ENCODE measurements at places on chromosomes 4 and X. TPM values are rescaled to one million over a fixed set of nuclear protein-coding genes. Genes with fewer than 3 reads are reported as not detected.

DNA sequence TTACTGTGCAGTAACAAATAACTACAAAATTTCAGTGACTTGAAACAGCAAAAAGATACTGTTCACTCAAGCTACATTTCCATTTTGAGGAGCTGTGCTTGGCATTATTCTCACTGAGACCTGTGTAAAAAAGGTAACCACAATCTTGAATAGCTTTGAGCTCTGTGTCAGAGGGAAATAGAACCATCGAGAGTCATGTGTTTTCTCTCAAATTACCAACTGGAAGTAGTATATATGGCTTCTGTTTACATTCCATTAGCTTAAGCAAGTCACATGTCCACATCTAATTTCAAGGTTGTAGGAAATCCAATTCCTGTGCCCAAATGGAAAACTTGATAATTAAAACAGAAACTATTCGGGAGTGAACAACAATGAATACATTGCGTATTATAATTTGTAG is 82.9 kb upstream of the BANK1 start:
- no peak for DNase-seq

Gene DRD5
- polyA plus RNA-seq, result not detected

Gene NWD2
- not detected for polyA plus RNA-seq

GRCh38 chr4:184439856-184440594 is 34.3 kb downstream of the IRF2 start:
- DNase-seq, result no peak

DNA sequence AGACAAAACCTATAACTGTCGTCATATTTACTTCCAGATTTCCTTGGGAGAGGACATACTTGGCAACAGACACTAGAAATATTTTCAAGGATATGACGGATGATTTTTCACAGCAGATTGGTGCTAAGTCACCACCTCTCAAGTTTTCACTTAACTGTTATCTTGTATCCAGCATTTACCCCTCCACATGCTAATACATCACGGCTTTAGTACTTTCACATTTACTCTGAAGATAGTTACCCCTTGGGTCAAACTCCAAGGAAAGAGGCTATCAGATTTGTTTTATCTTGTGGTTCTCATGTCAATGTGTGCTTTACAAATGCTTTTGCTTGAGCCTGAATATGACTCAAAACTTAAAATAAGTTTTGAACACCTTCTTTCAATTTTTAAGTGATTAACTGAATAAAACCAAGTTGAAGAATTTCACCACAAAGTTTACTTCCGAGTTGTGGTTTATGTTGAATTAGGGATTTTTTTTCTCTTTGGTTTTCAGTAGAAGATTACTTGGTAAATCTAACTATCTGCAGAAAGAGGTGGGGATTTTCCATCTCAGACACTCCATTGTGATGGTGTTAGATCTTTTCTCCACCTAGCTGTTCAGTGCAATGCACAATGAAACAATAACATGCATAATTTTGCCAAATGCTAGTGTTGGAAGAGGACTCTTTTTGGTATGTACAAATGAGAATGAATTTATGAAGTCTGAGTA is 75.4 kb upstream of the FAT1 start:
- no peak for DNase-seq

Gene ATP8A1
- 14.6 TPM for polyA plus RNA-seq

DNA sequence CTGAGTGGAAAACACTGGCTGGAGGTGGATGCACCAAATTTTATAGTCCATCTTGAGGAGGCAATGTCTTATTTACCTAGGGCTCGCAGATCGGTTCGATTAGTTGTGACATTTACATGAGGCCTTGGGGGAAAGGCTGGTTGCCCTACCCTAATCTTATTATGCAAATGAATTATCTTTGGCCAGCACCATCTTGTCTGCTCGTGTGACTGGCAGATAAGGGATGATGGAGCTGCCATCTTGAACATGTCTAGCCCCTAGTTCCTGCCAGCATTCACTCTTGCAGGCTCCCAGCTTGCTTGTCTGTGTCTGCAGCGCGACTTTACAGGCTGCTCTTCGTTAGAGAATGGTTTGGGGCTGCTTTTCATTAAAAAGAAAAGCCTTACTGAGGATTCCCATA is 61.9 kb downstream of the SEC24B start:
- DNase-seq, result no peak

Measured in GM12878 (cell line).